ENCODE measurements at places on chromosomes 2 and 18.

DNA sequence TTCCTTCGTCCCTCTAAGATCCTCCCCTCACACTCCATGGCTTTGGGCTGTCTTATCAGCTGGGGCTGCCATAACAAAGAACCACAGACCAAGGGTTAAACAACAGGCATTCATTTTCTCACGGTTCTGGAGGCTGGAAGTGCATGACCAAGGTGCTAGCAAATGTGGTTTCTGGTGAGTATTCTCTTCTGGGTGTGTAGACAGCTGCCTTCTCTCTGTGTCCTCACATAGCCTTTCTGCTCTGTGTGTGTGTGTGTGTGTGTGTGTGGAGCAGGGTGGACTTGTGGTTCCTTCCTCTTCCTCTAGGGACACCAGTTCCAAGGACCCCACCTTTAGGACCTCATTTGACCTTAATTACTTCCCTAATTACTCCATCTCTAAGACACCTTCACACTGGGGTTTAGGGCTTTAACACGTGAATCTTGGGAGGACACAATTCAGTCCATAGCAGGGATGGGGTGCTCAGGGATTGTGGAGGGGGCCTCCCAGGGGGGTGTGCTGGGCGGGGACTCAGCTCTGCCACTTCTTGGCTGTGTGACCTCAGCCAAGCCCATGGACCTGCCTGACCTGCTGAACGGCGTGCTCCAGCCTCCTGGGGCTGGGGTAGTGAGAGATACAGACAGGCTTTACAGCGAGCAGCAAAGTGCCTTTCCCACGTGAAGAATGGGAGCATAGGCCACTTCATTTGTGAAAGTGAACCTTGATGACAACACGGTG lies 38.0 kb downstream of the ACKR3 start:
- no peak for DNase-seq

GRCh38 chr2:149991576-149991975 lies 404.0 kb upstream of the MMADHC start:
- DNase-seq, result no peak

DNA sequence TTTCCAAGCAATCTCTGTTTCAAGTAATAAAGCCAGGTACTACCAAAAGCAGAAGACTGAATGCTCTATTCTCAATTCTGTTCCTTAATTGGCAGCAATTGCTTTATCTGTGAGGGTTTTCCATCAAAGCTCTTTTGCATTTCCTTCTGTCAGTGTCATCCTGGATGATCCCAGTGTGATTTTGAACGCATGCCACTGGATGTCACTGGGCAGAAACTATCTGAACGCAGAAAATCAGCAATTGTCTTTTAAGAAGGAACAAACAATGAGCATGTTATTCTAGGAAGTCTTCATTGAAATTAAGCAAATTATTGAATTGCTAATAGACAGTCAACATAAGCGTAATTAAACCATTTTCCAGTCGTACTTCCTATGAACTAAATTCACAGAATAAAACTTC lies 259.0 kb upstream of the REG3G start:
- DNase-seq, result no peak

GRCh38 chr18:54303408-54303807 lies 34.1 kb downstream of the POLI start:
- DNase-seq, result no peak

GRCh38 chr2:210288408-210288807 lies 26.6 kb downstream of the MYL1 start:
- no peak for DNase-seq

DNA sequence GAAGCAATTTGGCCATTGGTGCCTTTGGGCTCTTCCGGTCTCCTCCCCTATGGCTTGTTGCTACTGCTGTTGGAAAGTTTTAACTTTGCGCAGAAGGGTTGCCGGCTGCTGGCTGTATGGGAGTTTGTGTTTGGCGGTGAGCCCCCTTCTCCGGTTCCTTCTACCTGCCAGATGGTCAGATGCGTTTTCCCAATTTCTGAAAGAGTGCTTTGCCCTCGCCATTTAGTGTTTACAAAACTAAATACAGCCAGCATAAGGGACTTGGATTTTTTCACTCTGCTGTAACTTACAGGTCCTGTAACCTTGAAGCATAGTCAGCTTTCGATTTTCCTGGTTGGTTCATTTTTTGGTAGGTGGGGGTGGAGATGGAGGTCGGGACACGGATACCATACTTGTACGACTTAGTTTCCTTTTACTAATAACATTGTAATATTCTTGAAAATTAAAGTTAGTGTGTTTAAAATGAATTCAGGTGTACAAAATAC lies 604 bp downstream of the COQ10B start:
- no peak for DNase-seq

GRCh38 chr2:39390216-39390615 lies 46.9 kb downstream of the MAP4K3 start:
- no peak for DNase-seq

GRCh38 chr18:13328213-13328612 lies 109.7 kb downstream of the LDLRAD4 start:
- no peak for DNase-seq

- no peak for DNase-seq
Measured at GRCh38 chr2:85765081-85765731, 11.4 kb downstream of the ATOH8 start.

DNA sequence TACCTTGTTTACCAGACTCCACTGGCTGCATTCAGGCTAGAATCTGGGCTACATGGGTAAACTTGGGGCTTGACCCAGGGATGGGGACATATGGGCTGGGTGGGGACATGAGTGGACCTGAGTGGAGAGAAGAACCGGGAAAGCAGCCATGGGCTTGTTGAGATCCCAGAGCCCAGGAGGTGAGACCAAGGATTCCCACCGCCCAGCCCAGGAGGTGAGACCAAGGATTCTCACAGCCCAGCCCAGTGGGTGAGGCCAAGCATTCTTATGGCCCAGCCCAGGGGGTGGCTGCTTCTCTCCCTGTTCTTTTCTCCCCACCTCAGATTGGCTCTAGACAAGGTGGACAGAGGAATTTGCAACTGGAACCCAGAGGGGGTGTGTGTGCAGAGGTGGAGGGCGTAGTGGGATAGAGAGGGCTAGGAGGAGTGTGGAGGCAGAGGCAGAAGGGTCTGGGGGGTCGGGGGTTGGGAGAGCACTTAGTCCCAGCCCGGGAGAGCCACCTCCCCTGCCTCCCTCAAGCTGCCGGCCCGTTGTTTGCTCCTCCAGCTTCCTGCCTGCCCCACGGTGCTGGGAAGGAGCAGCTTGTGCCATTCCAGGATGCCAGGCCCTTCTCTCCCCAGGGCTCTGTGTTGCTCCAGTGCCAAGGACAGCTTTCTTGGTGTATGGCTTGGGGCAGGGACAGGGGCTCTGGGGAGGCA lies 25.6 kb downstream of the GLI2 start:
- DNase-seq, result no peak

GRCh38 chr18:8730080-8730827 lies 24.9 kb downstream of the MTCL1 start:
- no peak for DNase-seq

DNA sequence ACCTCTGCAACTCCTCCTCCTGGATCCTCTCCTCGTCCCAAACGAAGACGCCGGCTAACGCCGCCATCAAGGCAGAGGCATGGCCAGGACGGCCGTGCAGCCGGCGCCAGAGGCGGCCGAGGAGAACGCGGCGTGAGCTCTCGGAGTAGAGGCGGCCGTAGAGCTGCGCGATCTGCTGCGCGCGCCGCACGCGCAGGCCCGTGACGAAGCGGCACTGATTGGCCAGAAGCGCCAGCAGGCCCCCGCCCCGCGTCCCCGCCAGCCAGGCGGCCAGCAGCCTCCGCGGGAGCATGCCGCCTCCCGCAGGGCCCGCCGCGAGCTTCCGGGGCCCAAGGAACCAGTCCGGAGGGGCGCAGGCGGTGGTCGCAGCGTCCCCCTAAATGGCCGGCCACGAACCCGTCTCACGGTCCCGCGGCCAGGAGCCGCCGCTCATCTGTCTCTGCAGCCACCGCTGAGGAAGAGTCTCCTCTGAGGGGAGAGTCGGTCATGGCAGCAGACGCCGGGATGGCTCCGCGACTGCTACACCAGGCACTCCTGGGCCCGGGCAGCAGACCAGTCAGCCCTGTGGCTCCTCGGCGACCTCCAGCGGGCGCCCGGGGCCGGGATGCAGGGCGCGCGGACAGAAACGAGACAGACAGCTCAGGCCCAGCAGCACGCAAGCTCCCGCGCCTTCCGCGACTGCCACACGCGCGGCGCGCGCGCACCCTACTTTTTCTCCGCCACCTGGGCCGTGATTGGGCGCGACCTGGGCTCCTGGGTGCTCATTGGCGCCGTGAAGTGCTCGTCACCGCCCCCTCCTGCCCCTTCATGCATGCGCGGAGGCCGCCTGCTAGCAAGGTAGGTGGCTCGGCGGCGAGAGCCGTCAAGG lies at the start of gene STARD7:
Gene STARD7, minus strand, starts transcription at position 685 of the 868 bp plus-strand sequence. Its CDS starts 393 bp downstream, at position 292.
- DNase-seq, result peak; percentile 96

- DNase-seq, result no peak
Measured at GRCh38 chr2:223762853-223763252, 74.5 kb downstream of the AP1S3 start.

GRCh38 chr18:8536231-8536630 lies 73.0 kb upstream of the RAB12 start:
- no peak for DNase-seq

GRCh38 chr18:44047585-44047984 lies 633.1 kb upstream of the SETBP1 start:
- no peak for DNase-seq

GRCh38 chr2:68074050-68074449 lies 11.2 kb upstream of the C1D start:
- DNase-seq, result no peak

- DNase-seq, result no peak
Measured at GRCh38 chr18:59555995-59556659, 141.1 kb downstream of the CCBE1 start.

GRCh38 chr2:31137211-31138036 lies 816 bp downstream of the GALNT14 start:
- no peak for DNase-seq

GRCh38 chr18:2911533-2911932 lies 64.7 kb downstream of the EMILIN2 start:
- DNase-seq, result no peak
